PC-9 (cell line): ENCODE measurements at places on chromosomes 7 and 10. TPM values are rescaled to one million over a fixed set of nuclear protein-coding genes. Genes with fewer than 3 reads are reported as not detected.

DNA sequence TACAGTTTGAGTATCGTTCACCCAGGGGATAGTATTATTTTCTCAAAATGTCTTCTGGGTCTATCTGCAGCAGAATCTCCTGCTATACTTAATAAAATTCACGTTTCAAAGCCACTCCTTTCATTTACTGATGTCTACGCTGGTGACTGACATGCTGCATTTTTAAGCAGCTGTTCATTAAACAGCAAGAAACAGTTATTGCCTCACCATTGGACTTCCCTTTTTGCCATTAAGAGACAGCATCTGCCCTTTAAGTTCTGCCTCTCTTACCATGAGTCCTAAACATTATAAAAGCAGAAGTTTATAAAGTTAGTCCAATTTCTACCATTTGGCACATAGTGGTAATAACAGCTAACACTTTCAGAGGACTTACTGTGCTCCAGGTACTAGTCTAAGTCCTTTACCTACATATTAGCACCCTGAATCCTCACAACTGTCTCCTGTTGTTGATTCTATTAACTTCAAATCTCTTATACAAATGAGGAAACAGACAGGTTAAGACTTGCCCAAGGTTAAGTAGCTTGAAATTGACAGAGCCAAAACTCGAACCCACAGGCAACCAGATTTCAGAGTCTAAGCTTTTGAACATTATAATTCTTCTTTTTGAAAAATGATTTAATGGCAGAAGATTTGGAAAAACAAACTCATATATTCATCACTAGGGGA, 169.5 kb downstream of the SNX13 start:
- no peak overlapping the region for H3K27ac ChIP-seq
- H3K27me3 ChIP-seq, result no peaks in the 10 kb centered on the region
- peaks cover 24% of the 10 kb centered on the region for H3K4me1 ChIP-seq
- no peaks in the 10 kb centered on the region for H3K36me3 ChIP-seq
- DNase-seq, result no peak

DNA sequence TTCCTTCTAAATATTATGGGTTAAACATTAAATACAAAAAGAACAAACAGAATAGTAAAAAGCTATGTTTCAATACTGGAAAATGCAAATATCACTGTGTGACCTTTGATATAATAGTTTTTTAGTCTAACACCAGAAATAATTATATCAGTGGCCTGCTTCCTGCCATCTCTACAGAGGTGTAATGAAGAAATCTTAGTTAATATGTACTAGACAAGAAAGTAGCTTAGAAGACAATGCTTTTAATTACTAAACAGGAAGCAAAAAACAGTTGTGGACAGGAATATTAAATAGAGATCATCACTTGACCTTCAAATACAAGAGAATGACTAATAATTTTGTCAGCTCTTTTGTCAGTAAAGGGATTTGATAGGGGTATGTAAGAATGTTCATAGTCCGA, 47.4 kb upstream of the LRRN3 start:
- no peaks in the 10 kb centered on the region for H3K27me3 ChIP-seq
- H3K27ac ChIP-seq, result no peak overlapping the region
- no peak for DNase-seq
- H3K4me3 ChIP-seq, result no peak overlapping the region

DNA sequence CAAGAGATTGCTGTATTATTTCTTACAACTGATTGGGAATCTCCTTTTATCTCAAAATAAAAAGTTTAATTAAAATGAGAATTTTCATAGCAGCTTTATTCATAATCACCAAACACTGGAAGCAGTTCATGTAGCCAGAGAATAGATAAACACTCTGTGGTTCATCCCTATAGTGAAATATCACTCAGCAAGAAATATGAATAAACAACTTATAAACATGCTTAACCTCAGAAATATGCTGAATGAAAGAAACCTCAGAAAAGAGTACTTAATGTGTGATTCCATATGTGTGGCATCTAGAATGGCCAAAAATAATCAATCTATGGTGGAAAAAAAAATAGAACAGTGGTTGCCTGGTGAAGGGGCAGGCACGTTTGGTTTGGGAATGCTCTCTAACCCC, 33.3 kb downstream of the MYO1G start:
- no peak overlapping the region for H3K27ac ChIP-seq
- peaks cover 9% of the 10 kb centered on the region; the same call in 1 of the 2 replicates for H3K27me3 ChIP-seq
- H3K4me1 ChIP-seq, result no peaks in the 10 kb centered on the region

DNA sequence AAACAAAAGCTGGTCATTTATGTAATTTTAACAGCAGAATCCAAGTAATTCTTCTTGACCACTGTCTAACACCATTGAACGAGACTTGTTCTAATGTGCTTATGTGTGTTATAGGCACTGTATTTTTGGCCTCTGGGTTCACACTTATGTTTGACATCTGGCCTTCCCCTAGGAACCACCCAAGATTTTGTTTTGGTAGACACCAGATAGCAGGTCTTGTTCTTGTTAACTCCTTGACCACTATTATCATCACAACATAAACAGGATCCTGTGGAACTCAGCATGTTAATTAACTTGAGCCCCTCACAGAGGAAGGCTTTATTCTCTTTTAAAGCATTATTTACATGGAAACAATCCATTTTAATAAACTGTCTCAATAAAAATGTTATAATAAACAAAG, 167.7 kb downstream of the SEMA3D start:
- H3K27me3 ChIP-seq, result no peaks in the 10 kb centered on the region
- no peak overlapping the region for H3K4me3 ChIP-seq
- no peaks in the 10 kb centered on the region; the same call in 1 of the 2 replicates for H3K4me1 ChIP-seq
- H3K36me3 ChIP-seq, result no peaks in the 10 kb centered on the region

Gene BTBD16
- 0.28 and 0.37 TPM in 2 replicates for total RNA-seq

GRCh38 chr7:88200261-88200660, 19.6 kb downstream of the SRI start:
- no peak overlapping the region for H3K27ac ChIP-seq
- H3K27me3 ChIP-seq, result no peaks in the 10 kb centered on the region

DNA sequence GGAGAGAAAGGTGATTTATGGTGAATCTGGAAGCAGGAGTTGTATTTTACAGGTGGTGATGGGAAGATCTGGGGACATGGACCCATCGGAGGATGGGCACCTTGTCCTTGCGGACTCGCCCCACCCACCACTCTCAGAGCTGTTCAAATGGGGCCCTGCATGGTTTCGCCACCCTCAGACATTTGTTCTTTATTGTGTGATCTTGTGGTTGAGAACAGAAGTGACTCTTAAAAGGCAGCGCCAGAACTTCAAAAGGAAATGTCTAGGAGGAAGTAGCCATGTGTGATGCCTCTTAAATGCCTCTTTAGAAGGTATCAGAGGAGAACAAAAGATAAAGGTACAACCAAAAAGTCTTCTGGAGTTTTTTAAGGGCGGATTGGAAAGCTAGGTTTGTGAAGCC, 205.7 kb downstream of the KIAA1217 start:
- H3K4me1 ChIP-seq, result no peaks in the 10 kb centered on the region
- H3K27ac ChIP-seq, result no peak overlapping the region
- no peaks in the 10 kb centered on the region for H3K36me3 ChIP-seq

GRCh38 chr10:133455611-133456031, 1.9 kb downstream of the SCART1 start:
- H3K27me3 ChIP-seq, result peaks cover 17% of the 10 kb centered on the region
- H3K4me1 ChIP-seq, result no peaks in the 10 kb centered on the region
- H3K27ac ChIP-seq, result no peak overlapping the region
- no peak for DNase-seq
- H3K36me3 ChIP-seq, result no peaks in the 10 kb centered on the region

Gene OR13A1
- total RNA-seq, result 0.15 TPM in 1 of 2 replicates, not detected in the other

Gene EPHB6
- 39.2 and 72.9 TPM in 2 replicates for total RNA-seq

DNA sequence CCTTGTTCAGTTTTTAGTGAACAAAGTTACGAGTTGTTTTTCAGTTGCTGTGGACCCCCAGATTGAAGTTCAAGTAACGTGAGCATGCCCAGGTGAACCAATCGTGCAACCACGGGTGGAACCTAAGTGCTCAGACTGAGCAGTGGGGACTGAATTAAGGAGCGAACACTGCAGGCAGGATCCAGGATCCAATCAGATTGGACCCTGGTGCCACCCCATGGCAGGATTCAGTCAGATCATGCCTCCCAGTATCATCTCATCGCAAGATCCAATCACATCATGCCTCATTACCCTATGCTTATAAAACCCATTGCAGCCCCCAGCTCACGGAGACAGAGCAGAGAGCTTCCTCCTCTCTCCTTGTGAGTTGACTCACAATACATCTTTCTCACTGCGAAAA, 80.9 kb downstream of the PFKFB3 start:
- H3K27me3 ChIP-seq, result no peaks in the 10 kb centered on the region
- peaks cover 19% of the 10 kb centered on the region for H3K4me1 ChIP-seq
- no peak overlapping the region for H3K27ac ChIP-seq
- no peaks in the 10 kb centered on the region for H3K36me3 ChIP-seq
- no peak for DNase-seq
- no peak overlapping the region for H3K4me3 ChIP-seq

- peaks cover 48% of the 10 kb centered on the region for H3K4me1 ChIP-seq
- no peak overlapping the region for H3K4me3 ChIP-seq
- H3K27me3 ChIP-seq, result no peaks in the 10 kb centered on the region
- H3K27ac ChIP-seq, result peak overlapping the region; percentile 32; the same call in 1 of the 2 replicates
- no peaks in the 10 kb centered on the region for H3K36me3 ChIP-seq
These were observed 44.3 kb downstream of the PLCE1 start for GRCh38 chr10:94038024-94038423.

Gene DCLRE1C
- total RNA-seq, result 14.0 and 15.6 TPM in 2 replicates

Gene ATRNL1
- not detected in 2 replicates for total RNA-seq

- no peak overlapping the region for H3K4me3 ChIP-seq
- H3K36me3 ChIP-seq, result no peaks in the 10 kb centered on the region
- H3K27ac ChIP-seq, result no peak overlapping the region
- peaks cover 38% of the 10 kb centered on the region for H3K27me3 ChIP-seq
These were observed 2.0 kb upstream of the SFTPA2 start for GRCh38 chr10:79562135-79562756.

Gene FBXW4
- total RNA-seq, result 34.9 and 38.2 TPM in 2 replicates

DNA sequence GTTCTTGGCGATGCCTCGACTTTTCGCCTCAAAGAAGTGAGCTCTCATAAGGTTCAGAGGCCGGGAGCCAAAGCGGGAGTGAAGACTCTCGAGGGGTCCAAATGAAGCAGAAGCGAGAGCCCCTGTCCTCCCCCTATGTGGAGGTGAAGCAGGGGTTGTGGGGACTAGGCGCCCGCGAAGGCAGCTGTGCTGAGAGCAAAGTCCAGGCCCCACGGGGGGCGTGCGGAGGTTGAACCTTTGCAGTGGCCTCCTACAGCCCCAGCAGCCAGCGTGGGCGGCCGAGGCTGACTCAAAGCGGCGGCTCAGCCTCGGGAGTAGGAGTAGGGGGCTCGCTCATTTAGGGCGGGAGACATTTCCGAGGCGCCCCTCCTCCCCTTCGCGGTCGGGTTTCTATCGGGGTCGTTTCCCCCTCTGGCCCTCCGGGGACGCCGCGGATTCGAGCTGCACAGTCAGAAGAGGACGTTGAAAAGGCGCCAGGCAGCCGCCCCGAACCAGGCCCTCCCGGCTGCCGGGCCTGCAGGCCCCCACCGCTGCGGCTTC, 553 bp upstream of the ADD3 start:
- H3K27me3 ChIP-seq, result no peaks in the 10 kb centered on the region
- H3K27ac ChIP-seq, result no peak overlapping the region
- H3K36me3 ChIP-seq, result no peaks in the 10 kb centered on the region
- peaks cover 33% of the 10 kb centered on the region for H3K4me1 ChIP-seq
- no peak for DNase-seq
- H3K4me3 ChIP-seq, result peak overlapping the region; percentile 91; the same call in 1 of the 2 replicates
